AG08395 (cell line): ENCODE measurements at places on chromosomes 5 and 9.
A peak's percentile ranks its signal among the peaks of the same experiment; 100 is the strongest.

DNA sequence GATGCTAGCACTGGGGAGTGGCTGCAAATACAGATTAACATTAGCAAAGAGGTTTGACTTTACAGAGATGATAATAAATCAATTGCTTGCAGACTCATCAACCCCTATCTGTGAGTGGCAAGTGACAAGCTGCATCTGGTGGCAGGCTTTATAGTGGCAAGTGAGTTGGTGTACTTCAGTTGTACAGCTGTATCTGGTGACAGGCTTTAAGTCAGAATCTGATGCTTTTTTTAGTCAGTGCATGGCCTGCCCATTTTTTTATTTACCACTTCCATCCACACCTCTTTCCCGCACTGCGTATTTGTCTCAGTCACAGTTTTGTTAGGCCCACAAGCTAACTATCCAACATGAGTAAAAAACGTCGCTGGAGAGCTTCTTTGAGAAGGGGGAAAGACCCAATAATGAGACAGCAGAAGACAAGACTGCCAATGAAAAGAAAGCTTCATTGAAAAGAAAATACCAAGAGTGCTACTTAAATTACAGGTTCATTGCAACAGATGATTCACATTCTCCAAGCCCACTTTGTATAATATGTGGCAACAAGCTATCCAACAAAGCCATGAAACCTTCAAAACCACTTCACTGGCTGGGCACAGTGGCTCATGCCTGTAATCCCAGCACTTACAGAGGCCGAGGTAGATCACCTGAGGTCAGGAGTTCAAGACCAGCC is 23.1 kb downstream of the ANP32B start:
- no peak for DNase-seq

- DNase-seq: no peak
Observed at GRCh38 chr5:90902651-90903386, 344.2 kb downstream of the ADGRV1 start.

DNA sequence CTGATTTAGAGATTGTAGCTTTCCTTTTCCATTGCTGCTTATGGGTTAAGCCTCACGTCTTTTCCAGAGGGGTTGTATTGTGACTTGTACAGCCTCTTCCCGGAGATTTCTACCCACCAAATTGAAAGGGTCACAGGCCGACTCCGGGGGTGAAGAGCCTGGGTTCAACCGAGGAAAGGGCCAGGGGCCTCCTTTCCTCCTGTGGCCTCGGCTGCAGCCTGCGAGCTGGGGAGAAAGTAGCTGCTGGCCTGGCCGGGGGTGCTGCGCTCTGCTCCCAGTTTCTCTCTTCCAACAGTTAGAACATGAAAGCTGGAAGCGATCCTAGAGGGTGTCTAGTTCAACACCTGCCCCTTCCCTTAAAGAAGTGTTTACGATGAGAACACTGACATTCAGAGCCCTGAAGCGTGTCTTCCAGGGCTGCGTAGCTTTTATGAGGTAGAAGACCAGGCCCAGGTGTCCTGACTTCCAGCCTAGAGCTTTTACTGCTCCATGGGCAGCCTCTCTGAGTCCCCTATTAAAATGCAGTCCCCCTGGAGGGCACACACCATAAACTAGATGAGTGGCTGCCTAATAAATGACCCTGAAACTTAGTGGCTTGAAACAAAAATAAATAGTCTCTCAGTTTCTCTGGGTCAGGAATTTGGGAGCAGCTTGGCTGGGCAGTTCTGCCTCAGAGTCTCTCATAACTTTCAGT is 56.9 kb downstream of the ACER2 start:
- DNase-seq: no peak

- peak; percentile 55 for DNase-seq
Observed at GRCh38 chr5:9898319-9898718, 268.2 kb upstream of the TAS2R1 start.

- no peak for DNase-seq
Observed at GRCh38 chr5:84825606-84826005, 440.9 kb upstream of the EDIL3 start.

GRCh38 chr5:137815202-137815990 is 52.3 kb upstream of the MYOT start:
- no peak for DNase-seq

DNA sequence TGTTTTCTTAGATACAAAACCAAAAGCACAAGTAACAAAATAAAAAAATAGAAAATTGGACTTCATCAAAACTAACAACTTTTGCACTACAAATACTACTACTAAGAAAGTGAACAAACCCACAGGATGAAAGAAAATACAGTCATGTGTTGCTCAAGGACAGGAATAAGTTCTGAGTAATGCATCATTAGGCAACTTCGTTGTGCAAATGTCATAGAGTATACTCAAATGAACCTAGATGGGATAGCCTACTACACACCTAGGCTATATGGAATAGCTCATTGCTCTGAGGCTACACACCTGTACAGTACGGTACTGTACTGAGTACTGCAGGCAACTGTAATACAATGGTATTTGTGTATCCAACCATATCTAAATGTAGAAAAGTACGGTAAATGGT is 88.3 kb downstream of the RAPGEF1 start:
- DNase-seq: no peak

GRCh38 chr5:102937894-102938293 is 182.0 kb downstream of the GIN1 start:
- DNase-seq: no peak
